ENCODE measurements at places on chromosomes 7 and 10.

DNA sequence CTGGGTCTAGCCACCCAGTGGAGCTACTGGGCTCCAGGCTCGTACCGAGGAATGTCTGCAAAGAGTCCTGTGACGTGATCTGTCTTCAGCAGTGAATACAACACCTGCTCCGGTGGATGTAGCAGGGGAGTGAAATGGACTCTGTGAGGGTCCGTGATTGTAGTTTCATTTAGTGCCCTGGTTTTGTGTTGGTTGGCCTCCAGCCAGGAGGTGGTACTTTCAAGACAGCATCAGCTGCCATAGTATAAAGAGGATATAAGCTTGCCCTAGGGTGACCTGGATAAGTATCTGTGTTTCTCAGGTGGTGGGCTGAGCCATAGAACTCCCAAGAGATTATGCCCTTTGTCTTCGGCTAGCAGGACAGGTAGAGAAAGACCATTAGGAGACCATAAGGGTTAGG is 24.6 kb upstream of the WNT2 start:
- no peak for DNase-seq

GRCh38 chr7:18895456-18895855 is 222.0 kb downstream of the TWIST1 start:
- no peak for DNase-seq

GRCh38 chr10:72355214-72355555 is 466 bp upstream of the DNAJB12 start:
- no peak for DNase-seq

DNA sequence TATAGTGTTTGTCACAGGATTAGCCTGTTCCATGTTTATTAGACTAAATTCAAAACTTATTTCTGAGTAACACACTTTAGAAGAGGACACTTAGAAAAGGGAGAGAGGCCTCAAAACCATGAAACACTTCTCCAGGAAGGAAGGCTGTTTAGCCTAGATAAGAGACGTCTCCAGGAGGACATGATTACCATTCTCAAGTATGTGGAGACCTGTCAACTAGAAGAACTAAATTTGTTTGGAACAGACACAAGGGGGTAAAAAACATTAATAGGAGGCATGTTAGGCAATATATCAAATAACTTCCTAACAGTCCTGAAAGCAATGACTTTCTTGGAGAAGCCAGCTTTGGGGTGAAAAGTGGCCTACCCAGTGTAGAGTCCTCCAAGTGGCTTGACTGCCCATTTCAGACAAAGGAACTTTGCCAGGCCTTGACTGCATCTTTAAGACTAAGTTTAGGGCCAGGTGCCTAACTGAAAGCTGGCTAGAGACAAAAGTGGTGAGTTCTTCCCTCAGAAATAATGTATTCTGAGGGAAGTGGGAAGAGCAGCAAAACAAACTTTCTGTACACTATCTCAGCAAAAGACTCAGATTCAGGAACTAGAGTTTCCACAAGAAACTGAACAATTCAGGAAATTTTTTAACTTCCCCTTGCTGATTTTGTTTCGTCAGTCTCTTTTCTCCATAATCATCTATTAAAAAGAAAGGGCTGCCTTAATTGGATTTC is 11.8 kb downstream of the NCOA4 start:
- no peak for DNase-seq

- no peak for DNase-seq
These were observed 47.0 kb upstream of the VWDE start for GRCh38 chr7:12450615-12451014.

GRCh38 chr10:12358863-12359564 is 9.7 kb downstream of the CAMK1D start:
- DNase-seq = no peak

DNA sequence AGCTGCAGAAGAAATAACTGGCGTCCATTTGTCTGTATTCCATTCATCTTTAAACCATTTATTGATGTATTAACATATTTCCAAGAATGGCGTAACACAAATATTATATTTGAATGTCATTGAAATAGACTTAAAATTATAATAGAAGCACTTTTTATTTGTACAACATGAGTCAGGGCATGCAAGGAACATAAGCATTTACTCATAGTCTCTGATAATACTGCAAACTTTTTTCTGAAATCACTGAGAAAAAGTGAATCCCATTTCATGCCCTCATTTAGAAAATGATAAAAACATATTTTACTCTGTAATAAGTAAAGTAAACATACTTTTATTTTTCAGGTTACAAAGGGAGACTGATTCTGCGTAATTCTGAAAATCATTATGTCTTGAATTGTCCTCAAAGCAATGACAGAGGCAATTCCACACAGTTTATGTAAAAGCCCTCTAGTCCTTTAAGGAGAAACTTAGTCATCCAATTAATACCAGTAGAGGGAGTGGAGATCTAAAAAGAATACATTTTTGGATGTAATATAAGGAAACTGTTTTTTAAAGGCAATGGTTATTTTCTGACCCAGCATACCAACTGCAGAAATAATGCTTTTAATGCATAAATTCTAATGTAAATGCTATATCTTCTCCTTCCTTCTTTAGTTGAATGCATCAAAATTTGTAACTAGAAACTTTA is 58.1 kb downstream of the AGMO start:
- no peak for DNase-seq

GRCh38 chr10:4167216-4167615 is 382.2 kb upstream of the KLF6 start:
- DNase-seq = no peak

Measured in suprapubic skin (tissue), 4 donors.